Natural killer cell (primary cell): ENCODE measurements at places on chromosomes 13 and 19. TPM values are rescaled to one million over a fixed set of nuclear protein-coding genes. Genes with fewer than 3 reads are reported as not detected.

CEBPA gene
- total RNA-seq, result 7.6 TPM

ONECUT3 gene
- not detected for total RNA-seq

ZNF491 gene
- total RNA-seq, result 3.8 TPM

MISP3 gene
- total RNA-seq, result 2.4 TPM

BEST2 gene
- total RNA-seq, result not detected

THAP8 gene
- total RNA-seq, result 2.8 TPM

CACNG8 gene
- total RNA-seq, result not detected

VMAC gene
- total RNA-seq, result 26.3 TPM

PSG3 gene
- total RNA-seq, result not detected

LIM2 gene
- 5.9 TPM for total RNA-seq

ARGLU1 gene
- total RNA-seq, result 179 TPM

DNA sequence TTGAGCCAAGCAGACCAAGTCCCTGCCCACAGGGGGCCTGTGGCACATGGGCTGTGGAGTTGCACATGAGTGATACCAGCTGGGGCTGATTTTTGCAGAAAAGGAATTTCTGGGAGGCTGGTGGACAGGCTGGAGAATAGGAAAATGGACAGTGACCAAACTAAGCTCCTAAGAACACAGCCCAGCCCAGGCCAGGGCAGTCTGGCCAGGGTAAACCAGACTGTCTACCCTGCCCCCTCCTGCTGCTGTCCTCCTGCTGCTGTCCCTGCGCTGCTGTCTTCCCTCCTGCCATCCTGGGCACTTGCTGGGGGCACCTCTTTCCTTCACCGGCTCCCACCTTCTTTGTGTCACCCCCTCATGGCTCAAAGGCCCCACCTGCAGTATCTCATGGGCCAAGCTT lies 219.2 kb downstream of the ZIC5 start:
- H3K4me1 ChIP-seq, result no peaks in the 10 kb centered on the region
- no peaks in the 10 kb centered on the region for H3K27me3 ChIP-seq
- H3K27ac ChIP-seq, result no peak overlapping the region
- no peaks in the 10 kb centered on the region for H3K36me3 ChIP-seq

DNA sequence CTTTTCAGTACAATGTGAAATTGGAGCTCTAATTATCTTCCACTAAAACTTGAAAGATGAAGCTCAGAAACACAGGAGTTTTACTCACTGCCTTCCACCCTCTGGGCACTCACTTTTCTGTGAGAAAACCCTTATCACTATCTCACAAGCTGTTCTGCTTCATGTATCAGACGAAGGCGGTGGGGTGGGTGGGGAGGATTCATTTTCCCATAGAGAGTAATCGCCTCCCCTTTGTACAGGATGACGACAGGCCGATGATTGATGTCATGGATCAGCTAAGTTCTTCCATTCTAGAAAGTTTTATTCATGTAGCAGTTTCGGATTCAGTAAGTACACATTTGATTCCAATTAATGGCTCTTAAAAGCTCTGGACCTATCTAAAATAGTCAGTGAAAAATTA lies 139.9 kb downstream of the ZAR1L start:
- H3K27me3 ChIP-seq, result no peaks in the 10 kb centered on the region
- H3K4me3 ChIP-seq, result no peak overlapping the region
- peaks cover 2% of the 10 kb centered on the region for H3K36me3 ChIP-seq
- no peak overlapping the region for H3K27ac ChIP-seq

- no peaks in the 10 kb centered on the region for H3K4me1 ChIP-seq
- no peaks in the 10 kb centered on the region for H3K27me3 ChIP-seq
- H3K27ac ChIP-seq, result no peak overlapping the region
- H3K4me3 ChIP-seq, result no peak overlapping the region
Measured at GRCh38 chr19:41239363-41239762, 20.3 kb downstream of the AXL start.

GRCh38 chr13:22497991-22498780 lies 682.6 kb upstream of the SGCG start:
- H3K4me1 ChIP-seq, result no peaks in the 10 kb centered on the region
- no peak for DNase-seq
- H3K36me3 ChIP-seq, result no peaks in the 10 kb centered on the region
- H3K4me3 ChIP-seq, result no peak overlapping the region

DNA sequence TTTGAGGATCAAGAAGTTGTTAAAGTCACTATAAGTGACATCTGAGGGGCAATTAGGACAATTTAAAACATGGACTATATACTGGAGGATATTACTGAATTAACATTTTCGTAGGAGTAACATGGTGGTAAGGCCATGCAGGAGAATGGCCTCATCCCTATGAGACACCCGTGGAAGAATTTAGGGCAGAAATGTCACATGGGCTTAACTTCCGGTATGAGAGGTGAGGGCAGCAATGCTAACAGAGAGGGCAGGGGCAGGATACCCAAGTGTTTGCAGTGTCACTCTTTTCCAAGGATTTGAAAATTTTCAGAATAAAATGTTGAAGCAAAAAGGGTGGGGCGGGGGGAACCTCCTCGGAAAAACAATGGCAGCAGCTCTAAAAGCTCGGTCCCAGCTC lies 23.6 kb downstream of the RANBP3 start:
- H3K4me1 ChIP-seq, result peaks cover 63% of the 10 kb centered on the region
- H3K36me3 ChIP-seq, result peaks cover 3% of the 10 kb centered on the region
- peak overlapping the region; percentile 68 for H3K27ac ChIP-seq

GRCh38 chr13:97459215-97459777 lies 25.3 kb downstream of the RAP2A start:
- no peak overlapping the region for H3K4me3 ChIP-seq
- no peaks in the 10 kb centered on the region for H3K27me3 ChIP-seq
- no peak overlapping the region for H3K27ac ChIP-seq
- peaks cover 2% of the 10 kb centered on the region for H3K36me3 ChIP-seq

GRCh38 chr19:30233375-30233774 lies 138.8 kb upstream of the ZNF536 start:
- H3K4me3 ChIP-seq, result no peak overlapping the region
- H3K27ac ChIP-seq, result no peak overlapping the region
- H3K27me3 ChIP-seq, result peaks cover 13% of the 10 kb centered on the region

- no peak overlapping the region for H3K4me3 ChIP-seq
- H3K27ac ChIP-seq, result no peak overlapping the region
Measured at GRCh38 chr19:5948752-5949564, 29.0 kb downstream of the RANBP3 start.

DNA sequence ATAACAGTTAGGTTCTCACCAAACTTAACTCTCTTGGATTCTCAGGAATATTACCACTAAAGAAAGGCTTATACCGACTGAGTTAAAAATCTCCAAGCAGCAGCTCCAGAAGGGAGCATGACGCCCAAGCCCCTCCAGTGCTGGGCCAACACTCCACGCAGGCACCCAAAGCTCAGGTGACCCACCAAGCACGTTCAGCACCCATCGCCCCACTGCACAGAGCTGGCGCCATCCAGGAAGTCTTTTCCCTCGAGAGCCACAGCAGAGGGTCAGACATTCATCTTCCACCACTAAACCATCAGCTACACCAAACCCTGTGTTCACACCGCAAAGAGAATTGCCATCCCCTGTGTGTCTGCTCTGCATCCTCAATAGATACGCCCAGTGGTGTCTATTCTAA lies 65.7 kb downstream of the SOX1 start:
- H3K4me3 ChIP-seq, result no peak overlapping the region
- H3K4me1 ChIP-seq, result no peaks in the 10 kb centered on the region
- H3K27ac ChIP-seq, result no peak overlapping the region

- no peaks in the 10 kb centered on the region for H3K36me3 ChIP-seq
- H3K27ac ChIP-seq, result no peak overlapping the region
- H3K4me3 ChIP-seq, result no peak overlapping the region
- H3K4me1 ChIP-seq, result no peaks in the 10 kb centered on the region
- DNase-seq, result no peak
- H3K27me3 ChIP-seq, result peaks cover 3% of the 10 kb centered on the region
Measured at GRCh38 chr13:110414931-110415330, 107.8 kb downstream of the COL4A2 start.

DNA sequence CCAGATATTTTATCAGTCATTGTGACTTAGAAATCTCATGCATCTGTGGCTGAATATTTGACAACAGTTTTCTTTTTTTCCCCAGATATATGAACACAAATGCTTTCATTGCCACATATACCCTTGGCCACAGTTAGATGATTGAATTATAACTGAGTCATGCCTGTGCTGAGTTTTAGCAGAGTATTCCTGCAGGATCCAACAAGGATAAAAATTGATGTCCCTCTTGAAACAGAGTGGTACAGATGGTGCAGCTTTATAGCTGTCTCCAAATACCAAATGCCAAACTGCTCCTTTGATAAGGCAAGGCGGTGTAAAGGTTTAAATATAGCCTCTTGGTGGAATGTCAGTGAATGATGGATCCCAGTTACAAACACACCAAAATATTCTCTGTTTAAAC lies 428.5 kb downstream of the GPC6 start:
- no peaks in the 10 kb centered on the region for H3K4me1 ChIP-seq
- no peaks in the 10 kb centered on the region for H3K27me3 ChIP-seq
- no peaks in the 10 kb centered on the region for H3K36me3 ChIP-seq
- H3K4me3 ChIP-seq, result no peak overlapping the region
- H3K27ac ChIP-seq, result no peak overlapping the region

DNA sequence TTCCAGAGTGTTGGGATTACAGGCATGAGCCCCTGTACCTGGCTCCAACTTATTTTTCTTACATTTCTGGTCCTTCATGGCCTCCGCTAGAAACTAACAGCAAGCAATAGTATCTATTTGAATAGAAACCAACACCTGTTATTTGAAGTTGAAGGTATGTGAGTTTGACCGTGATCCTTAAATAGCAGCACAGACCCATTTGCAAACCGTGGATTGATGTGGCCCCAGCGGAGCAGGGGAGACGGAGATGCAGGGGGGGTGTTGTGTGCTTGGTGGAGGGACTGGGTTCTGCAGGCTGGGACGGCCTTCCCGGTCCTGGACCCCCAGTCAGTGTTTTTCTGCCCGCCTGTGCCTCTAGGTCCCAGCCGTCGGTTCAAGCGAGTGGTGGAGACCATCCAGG lies 16.9 kb downstream of the TMEM150B start:
- DNase-seq, result no peak
- no peaks in the 10 kb centered on the region for H3K27me3 ChIP-seq
- no peak overlapping the region for H3K27ac ChIP-seq
- H3K36me3 ChIP-seq, result no peaks in the 10 kb centered on the region

GRCh38 chr19:17127671-17128070 lies 52.1 kb downstream of the MYO9B start:
- no peak overlapping the region for H3K27ac ChIP-seq
- H3K4me3 ChIP-seq, result no peak overlapping the region
- no peaks in the 10 kb centered on the region for H3K27me3 ChIP-seq
- H3K4me1 ChIP-seq, result peaks cover 67% of the 10 kb centered on the region

GRCh38 chr19:12800923-12801465 lies 606 bp downstream of the PRDX2 start:
- H3K4me3 ChIP-seq, result peak overlapping the region; percentile 90
- no peak overlapping the region for H3K27ac ChIP-seq

DNA sequence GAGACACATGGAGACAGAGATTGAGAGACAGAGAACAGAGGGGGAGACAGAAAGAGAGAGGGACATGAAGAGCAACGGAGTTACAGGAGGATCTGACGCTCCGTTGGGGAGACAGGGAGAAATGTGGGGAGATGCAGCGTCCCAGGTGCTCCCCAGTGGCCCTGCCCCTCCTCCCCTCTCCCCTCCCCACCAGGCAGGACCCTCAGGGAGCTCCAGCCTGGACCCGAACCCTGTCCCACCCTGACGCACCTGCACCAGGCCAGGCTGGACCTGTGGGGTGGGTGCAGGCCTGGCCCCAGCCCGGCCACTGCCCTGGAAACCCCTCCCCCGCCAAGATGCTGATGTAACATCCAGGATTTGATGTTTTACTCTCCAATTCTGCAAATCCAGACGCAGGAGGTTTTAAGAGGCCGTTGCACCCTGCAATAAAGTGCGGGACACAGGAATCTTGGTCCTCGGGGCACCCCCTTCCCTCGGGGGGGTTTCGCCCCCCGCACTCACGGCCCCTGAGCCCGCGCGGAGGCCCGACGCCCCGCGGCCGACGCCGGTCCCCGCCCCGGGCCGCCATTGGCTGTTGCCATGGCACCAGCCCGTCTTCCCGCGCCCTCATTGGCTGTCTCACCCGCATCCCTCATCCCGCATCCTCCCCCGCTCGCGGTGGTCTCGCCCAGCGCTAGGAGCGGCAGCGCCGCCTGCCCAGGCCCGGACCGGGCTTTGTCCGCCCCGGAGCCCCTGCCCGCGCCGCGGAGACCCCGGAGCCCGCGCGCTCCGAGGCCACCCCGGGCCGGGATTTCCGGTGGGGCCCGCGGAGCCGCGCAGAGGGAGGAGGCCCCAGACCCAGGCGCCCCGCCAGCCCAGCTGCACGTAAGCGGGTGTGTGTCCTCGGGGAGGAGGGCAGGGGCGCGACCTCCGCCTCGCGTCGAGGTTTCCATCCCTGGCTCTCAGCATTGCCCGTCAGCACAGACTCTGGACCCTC lies at the start of gene APC2:
Gene APC2, plus strand, starts transcription at position 655 of the 976 bp plus-strand sequence. CDS start 2,881 bp downstream, outside the sequence.
- H3K27ac ChIP-seq, result no peak within 1 kb of the TSS
- no peaks in the 10 kb centered on the region for H3K36me3 ChIP-seq
- H3K27me3 ChIP-seq, result peaks cover 59% of the 10 kb centered on the region
- H3K4me1 ChIP-seq, result peaks cover 24% of the 10 kb centered on the region
- no peak for DNase-seq

DNA sequence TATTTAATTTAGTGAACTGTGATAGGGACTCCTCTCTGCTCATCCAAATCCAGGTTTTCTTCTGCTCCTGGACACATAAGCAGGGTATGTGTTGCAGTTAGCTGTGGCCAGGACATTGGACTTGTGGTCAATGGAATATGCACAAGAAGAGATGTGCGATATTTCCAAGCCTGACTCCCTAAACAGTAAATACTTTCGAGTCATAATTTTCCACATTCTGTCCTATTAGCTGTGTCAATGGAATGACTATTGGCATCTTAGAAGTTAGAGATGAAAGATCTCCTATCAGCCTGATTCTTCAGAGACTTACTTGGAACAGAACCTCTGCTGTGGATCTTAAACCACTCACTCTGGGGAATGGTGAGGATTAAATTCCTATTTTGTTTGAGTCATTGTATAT lies 771.0 kb downstream of the EFNB2 start:
- DNase-seq, result no peak
- H3K27me3 ChIP-seq, result no peaks in the 10 kb centered on the region
- H3K27ac ChIP-seq, result no peak overlapping the region
- no peaks in the 10 kb centered on the region for H3K4me1 ChIP-seq
- no peak overlapping the region for H3K4me3 ChIP-seq

- DNase-seq, result peak; percentile 72
- peaks cover 11% of the 10 kb centered on the region for H3K27me3 ChIP-seq
- no peak overlapping the region for H3K4me3 ChIP-seq
- peaks cover 46% of the 10 kb centered on the region for H3K4me1 ChIP-seq
Measured at GRCh38 chr19:35144600-35145436, 1.8 kb downstream of the FXYD7 start.
